ENCODE measurements at places on chromosomes 6 and 20.

- DNase-seq: no peak
These were observed 292.8 kb downstream of the CDC5L start for GRCh38 chr6:44680202-44680720.

DNA sequence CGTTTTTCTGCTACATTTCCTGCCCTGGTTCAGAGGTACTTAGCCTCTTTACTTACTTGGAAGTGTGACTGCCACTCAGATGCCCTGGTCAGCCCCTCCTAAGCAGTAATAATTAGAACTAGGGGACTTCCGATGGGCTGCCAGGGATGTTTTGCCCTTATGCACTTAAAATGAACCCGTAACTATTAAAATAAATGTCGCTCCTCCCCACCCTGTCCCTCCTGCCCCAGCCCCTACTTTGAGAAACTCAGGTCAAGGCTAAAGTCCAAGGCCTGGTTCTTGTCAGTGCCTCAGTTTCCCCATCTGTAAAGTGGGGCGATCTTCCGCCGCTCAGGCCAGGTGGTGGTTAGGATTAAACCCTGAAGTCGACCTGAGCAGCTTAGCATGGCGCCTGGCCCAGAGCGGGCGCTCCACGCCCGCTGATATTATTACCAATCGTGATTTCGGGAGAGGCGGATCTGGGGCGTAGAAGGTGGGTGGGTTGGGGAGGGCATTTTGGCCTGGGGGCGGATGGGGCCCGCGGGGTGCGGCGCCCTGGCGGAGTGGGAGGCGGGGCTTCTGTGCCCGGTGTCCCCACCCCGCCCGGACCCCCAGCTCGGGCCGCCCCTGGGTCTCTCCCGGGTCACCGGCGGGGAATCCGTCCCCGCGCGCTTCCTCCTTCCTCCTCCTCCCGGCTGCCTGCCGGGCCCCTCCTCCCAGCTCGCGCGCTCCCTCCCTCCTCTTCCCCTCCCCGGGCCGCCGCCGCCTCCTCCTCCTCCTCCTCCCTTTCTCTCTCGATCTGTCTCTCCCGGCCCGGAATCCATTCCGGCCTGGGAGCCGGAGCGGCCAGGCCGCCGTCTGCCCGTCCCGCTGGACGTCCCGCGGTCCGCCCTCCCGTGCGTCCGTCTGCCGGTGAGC is at the start of gene SRC:
SRC (plus strand) TSS at position 802 of the 897 bp plus-strand sequence. CDS start 38,014 bp downstream, outside the sequence.
- no peak for DNase-seq

DNA sequence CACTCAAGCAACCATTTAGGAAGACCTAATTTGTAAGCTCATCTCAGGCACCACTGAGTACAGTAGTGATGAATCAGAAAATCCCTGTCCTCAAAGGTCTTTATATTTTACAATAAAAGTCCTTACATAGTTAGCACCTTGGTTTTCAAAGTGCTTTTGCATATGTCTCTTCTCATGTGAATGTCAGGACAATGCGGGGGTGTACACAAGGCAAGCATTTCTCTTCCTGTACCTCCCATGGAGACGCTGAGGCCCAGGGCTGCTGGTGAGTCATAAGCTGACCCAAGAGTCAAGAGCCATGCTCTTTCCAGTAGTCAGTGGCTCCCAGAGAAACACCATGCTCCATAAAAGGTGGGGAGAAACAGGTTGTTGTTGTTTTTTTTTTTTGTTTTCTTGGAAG is 174.0 kb downstream of the GJA10 start:
- no peak for DNase-seq

- no peak for DNase-seq
These were observed 168.5 kb downstream of the CDC5L start for GRCh38 chr6:44556046-44556445.

DNA sequence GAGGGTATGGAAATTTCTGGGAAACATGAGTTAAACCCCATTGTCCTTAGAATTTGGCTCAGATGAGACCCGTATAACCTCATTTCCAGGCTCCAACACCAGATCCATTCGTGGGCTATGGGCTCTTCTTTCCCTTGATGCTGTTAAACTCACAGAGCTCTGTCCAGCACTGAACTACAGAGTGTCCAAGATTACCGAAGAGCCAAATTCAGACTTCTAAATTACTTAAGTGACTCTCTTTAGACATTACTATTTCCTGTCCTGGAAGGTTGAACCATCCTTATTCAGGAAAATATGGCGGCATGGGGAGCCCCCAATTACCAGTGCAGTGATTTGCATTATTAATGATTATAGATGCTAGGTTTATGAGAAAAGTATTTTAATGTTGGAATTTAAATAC is 124.9 kb upstream of the EDN1 start:
- no peak for DNase-seq

- DNase-seq: no peak
These were observed 201.2 kb upstream of the SMLR1 start for GRCh38 chr6:130625825-130626527.

DNA sequence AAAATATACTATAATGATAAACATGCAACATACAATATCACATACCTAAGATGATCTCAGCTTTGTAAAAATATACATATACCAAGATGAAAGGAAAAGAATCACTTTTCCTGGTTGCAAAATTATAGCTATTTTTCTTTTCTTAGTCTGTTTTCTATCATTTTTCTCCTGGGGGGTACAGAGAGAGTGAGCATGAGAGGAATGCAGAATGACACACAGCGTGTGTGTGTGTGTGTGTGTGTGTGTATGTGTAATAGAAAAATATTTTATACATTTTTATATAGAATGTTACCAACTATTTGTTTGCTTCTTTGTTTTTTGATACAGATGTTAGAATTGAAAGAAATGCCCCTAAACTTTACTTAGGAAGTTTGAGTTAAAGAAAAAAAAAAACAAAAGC is 64.3 kb downstream of the FAM83B start:
- DNase-seq: no peak

- no peak for DNase-seq
These were observed 322.9 kb upstream of the TFAP2D start for GRCh38 chr6:50390416-50390815.

- no peak for DNase-seq
These were observed 134.6 kb upstream of the SNX9 start for GRCh38 chr6:157688275-157688959.

- no peak for DNase-seq
These were observed 68.7 kb upstream of the FOXC1 start for GRCh38 chr6:1540864-1541521.

- DNase-seq: no peak
These were observed 264.2 kb downstream of the THBS2 start for GRCh38 chr6:168989421-168989820.

GRCh38 chr6:73028893-73029450 is 196.3 kb downstream of the KHDC1L start:
- DNase-seq: no peak

GRCh38 chr6:142306736-142307135 is 4.9 kb downstream of the ADGRG6 start:
- no peak for DNase-seq

DNA sequence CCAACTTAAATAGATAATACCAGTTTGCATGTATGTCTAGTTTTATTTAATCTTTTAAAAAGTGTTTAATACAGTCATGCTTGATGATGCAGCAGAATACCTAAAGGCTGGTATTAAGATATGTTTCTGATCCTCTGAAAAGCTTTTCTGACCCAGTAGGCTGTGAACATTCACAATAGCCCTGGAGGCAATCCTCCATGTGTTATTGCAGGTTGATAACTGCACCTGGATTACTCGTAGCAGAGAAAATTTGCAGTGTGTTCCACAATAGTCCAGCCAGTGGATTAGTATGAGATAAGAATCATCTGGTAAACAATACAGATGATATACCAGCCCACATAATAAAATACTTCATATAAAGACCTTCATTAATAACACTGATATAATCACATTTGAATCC is 178.9 kb upstream of the RNF217 start:
- no peak for DNase-seq

GRCh38 chr6:125751334-125751916 is 2.0 kb downstream of the HEY2 start:
- no peak for DNase-seq

GRCh38 chr6:1615853-1616420 is 6.2 kb downstream of the FOXC1 start:
- no peak for DNase-seq

GRCh38 chr6:44102527-44102926 is 24.7 kb downstream of the MRPL14 start:
- no peak for DNase-seq

DNA sequence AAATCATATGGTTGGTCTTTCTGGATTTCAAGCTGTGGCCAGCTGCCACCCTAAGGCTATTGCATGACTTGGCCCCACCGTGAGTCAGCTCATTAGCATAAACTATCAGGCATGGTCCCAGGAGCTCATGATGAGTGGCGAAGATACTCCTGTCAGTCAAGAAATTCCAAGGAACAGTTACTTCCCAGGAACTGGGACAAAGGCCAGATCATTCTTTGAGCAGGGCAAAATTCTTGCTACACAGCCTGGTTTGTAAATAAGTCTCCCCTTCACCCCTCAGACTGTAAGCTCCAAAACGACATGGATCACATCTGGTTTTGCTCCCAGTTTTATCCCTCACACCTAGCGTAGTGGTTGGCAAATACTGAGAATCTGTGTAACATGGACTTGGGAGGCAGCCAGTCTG is 33.0 kb upstream of the KIAA1586 start:
- no peak for DNase-seq

- DNase-seq: peak; percentile 79
These were observed at the start of gene TMX4 for GRCh38 chr20:8019246-8019997. TSS of gene TMX4 (minus strand) at chr20:8019761. CDS start at chr20:8019613, 148 bp downstream.

Data from stimulated activated CD8-positive, alpha-beta memory T cell treated with anti-CD3 and anti-CD28 coated beads, Interleukin-15, amount 100 ng/mL, for 1 hour (primary cell).